ENCODE measurements at places on chromosomes 16 and 17.

GRCh38 chr17:73743518-73744201 is 99.4 kb upstream of the SDK2 start:
- DNase-seq = no peak

DNA sequence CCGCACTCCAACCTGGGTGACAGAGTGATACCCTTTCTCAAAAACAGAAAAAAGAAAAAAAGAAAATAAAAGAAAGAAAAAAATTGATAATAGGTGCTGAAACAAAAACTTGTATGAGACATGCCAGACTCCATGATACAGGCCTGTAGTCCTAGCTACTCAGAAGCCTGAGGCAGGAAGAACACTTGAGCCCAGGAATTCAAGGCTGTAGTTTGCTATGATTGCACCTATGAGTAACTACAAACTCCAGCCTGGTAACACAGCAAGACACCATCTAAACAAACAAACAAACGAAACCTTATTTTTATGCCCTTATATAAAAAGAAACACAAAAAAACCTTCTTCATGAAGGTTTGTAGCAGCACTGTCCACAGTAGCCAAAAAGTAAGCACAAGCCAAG is 5.0 kb upstream of the CMTM4 start:
- DNase-seq = no peak

DNA sequence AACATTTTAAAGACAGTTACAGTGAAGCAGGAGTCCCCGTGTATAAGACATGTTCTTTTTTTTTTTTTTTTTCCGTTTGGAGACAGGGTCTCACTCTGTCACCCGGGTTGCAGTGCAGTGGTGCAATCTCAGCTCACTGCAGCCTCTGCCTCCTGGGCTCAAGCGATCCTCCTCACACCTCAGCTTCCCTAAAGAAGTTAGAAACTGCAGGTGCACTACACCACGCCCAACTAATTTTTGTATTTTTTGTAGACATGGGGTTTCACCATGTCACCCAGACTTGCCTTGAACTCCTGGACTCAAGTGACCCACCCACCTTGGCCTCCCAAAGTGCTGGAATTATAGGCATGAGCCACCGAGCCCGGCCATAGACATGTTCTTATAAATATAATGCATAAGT is 3.0 kb downstream of the EVI2B start:
- DNase-seq = no peak

- no peak for DNase-seq
Measured at GRCh38 chr17:13460261-13461000, 141.3 kb downstream of the HS3ST3A1 start.

DNA sequence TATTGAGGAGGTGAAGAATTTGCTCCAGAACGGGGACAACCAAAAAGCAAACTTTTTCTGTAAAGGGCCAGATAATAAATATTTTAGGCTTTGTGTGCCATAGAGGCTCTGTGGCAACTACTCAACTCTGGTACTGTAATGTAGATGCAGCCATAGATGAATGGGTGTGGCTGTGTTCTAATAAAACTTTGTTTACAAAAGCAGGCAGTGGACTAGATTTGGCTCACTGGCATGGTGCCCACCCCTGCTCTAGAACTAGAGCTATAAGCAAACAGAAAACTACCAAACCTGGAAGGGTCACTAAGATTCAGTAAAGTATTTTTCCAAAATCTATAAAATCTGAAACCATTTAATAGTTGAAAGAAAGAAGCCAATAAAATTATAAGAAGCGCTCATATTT is 24.6 kb upstream of the SMURF2 start:
- DNase-seq = no peak

DNA sequence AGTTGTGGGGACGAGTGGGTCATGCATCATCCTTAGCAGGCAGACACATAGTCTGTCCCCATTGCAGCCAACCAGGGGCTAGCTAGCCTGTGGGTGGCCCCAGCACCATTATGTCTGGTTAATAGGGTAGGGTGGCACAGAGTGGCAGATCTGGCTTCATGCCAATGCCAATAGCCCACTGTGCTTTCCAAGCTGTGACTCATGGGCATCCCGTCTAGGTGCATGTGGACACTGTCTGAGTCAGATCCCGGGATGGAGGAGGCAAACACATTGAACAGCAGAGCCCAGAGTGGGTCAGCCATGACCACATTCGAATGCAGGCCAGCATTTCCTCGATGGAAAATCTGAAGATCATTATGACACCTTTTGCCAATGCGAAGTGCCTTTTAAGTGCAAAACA is 2.5 kb downstream of the HS3ST2 start:
- DNase-seq = no peak

DNA sequence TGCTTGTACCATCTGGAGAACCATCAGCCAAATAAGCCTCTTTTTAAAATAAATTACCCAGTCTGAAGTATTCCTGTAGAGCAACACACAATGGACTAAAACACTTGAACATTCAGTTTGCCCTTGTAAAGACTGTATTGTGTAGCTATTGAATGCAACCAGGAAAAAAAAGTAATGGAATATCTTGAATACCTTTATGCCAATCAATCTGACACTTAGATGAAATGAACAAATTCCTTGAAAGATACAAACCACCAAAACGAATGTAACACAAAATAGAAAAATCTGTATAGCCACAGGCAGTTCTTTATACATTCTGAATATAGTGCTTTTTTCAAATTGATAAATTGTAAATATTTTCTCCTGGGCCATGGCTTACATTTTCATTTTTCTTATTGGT is 63.3 kb upstream of the KCNJ16 start:
- no peak for DNase-seq

GRCh38 chr17:63433746-63434591 is 12.1 kb downstream of the CYB561 start:
- DNase-seq = no peak

GRCh38 chr16:71626858-71627213 is 852 bp downstream of the MARVELD3 start:
- DNase-seq = no peak

- no peak for DNase-seq
Measured at GRCh38 chr17:37084372-37084771, 135.6 kb downstream of the AATF start.

- DNase-seq = no peak
Measured at GRCh38 chr17:42251115-42251514, 25.1 kb downstream of the STAT5B start.

DNA sequence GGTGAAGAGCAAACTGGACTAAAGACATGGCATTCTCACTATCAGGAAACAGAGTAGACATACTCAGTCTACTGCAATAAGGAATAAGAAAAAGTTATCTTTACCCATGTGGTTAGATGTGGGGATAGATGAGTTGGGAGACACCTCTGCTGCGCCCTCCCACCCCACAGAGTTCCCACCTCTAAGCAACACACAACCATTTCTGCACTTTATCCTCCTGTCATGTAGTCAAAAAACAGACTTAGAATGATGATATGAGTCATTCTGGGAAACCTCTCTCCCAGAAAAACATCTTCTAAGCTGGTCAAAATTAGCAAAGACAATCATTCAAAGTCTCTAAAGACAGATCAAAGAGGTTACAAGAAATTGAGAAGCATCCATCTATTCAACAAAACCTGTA is 94.9 kb downstream of the CACNG1 start:
- no peak for DNase-seq

DNA sequence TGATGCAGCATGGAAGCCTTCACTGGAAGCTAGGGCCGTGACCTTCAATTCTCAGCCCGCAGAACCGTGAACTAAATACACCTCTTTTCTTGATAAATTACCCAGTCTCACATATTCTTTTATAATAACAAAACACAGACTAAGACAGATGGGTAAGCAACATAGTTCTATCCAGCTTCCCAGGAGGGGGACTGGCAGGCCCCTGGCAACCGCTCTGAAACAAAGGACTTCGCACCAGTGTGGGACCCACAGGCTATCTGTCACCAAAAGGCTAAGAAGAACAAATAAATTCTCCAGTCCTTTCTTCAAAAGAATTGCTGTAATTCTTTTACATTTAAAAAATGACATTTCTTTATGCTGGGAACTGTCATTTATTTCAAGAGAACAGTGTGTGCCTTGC is 19.0 kb downstream of the ELAC2 start:
- no peak for DNase-seq

GRCh38 chr17:79020631-79021301 is 3.2 kb upstream of the C1QTNF1 start:
- no peak for DNase-seq

GRCh38 chr16:21324267-21324666 is 46.2 kb upstream of the CRYM start:
- DNase-seq = no peak

GRCh38 chr17:10420811-10421210 is 939 bp downstream of the MYH8 start:
- DNase-seq = no peak

GRCh38 chr16:69105501-69106361 is at the start of gene HAS3:
HAS3 (plus strand) TSS chr16:69105653; CDS start chr16:69109396, 3,743 bp downstream.
- peak; percentile 86 for DNase-seq

DNA sequence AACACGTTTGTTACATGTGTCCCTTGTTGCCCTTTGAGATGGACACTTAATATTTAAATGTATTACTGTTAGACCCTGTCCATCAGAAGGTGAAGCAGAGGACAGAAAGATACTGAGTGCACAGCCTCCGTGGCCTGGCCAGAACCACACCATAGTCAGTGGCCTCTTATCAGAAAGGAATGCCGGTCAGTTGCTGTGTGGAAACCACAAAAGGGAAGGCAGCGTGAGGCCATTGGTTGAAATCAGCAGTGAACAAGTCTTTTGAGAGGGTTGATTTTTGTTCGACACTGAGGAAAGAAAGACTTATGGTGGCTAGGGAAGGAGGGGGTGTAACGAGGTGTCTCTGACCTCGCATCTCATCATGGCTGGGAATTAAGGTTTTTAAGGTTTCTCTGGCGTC is 85.4 kb upstream of the CLEC18A start:
- DNase-seq = no peak

DNA sequence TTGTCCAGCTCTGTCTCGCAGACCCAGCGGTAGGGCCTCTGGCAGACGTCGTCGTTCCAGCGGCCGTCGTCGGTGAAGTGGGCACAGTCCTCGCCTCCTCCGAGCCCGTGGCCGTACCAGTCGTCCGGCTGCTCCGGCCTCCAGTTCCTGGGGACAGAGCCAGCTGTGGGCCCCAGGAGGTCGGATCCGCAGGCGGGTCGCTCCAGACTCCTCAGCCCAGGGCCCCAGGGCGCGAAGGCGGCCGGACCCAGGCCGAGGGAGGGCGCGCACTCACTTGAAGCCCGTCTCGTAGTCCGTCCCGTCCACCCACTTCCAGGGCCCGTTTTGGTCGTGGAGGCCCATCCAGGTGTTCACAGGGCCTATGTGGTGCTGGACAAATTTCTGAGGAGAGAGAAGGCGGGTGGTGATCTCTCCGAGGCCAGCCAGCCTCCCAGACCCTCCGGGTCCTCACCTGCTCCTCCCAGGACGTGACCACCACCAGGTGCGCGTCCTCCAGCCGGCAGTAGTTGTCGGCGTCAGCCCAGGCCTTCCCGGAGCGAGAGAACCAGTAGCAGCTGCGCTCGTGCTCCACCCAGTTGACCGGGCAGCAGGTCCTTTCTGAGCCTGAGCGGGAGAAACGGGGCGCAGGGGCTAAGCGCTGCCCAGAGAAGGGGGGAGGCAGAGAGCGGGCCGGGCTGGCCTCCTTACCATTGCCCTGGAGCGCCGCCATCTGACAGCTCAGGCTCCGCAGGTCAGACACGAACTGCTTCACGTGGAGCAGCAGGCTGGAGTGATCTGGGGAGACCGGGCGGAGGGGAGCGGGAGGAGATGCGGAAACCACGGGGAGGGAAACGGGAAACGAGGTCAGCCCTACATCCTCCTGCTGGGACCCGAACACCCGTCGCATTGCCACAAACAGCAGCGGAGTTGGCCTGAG is 5.2 kb downstream of the ASGR1 start:
- DNase-seq = no peak

- DNase-seq = peak; percentile 86
Measured at GRCh38 chr17:8384801-8385378, 1.9 kb upstream of the RPL26 start.

DNA sequence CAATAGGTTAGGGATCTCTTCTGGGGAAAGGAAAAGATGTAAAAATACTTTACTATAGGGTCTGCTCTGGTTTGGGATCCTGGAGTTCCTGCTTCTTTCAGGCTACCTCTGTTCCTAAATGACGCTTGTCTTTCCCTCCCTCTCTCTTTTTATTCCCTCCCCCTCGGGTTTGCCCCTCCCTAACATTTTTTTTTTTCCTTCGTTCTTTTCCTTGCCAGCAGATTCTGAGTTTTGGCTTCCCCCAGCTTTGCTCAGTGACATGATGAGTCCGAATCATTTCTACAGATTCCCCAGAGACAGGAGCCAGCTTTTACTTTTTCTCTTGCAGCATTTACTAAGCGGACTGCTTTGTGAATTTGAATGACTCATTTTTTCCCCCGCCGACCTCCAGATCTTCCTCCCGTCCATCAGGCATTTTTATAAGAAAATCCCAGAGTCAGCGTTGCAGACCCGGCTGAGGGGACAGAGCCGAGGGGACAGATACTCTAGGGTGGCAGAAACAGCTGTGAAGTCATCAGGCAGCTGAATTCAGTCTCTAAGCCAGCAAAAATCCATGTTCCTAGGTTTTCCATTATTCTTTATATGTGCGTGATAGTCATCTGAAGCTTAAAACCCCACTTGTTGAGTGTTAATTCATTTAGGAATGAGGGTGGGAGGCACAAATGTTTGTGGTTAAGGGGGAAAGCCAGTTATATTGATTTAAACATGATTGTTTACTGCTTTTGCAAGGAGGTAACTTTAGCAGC is at the start of gene TMEM100:
TSS of gene TMEM100 (minus strand) at position 123 of the 746 bp plus-strand sequence. CDS start 1,794 bp downstream, outside the sequence.
- no peak for DNase-seq

DNA sequence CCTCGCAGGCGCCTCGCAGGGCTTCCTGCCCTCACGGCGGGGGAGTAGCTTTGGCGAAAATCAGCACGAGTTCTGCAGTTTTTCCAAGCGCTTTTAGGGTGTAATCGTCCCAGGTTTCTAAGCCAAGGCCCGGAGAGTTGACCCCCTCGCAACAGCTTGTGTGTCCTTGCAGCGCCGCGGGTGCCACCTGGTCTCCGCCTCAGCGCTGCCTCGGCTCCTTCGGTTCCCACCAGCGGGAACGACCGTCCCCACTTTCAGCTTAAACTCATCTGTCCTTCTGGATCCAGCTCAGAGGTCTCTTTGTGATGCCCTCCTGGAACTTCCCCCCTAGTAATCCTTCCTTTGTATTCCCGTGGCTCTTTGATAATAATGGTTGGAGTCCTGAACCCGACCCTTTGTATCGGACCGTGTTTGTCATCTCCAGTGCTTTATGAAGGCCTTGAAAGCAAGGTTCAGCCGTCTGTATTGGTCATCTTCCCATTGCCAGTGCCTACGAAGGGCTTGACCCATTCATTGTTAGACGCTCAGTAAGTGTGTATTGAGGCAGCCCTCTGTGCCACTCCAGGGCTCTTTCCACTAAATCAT is 858 bp upstream of the SMARCE1 start:
- no peak for DNase-seq

GRCh38 chr16:66928702-66929388 is 3.5 kb upstream of the RRAD start:
- no peak for DNase-seq

- DNase-seq = no peak
Measured at GRCh38 chr16:90008708-90009145, 10.5 kb downstream of the DBNDD1 start.

- no peak for DNase-seq
Measured at GRCh38 chr17:81511804-81512561, 616 bp downstream of the ACTG1 start.
